ENCODE measurements at places on chromosomes 7 and 10.

DNA sequence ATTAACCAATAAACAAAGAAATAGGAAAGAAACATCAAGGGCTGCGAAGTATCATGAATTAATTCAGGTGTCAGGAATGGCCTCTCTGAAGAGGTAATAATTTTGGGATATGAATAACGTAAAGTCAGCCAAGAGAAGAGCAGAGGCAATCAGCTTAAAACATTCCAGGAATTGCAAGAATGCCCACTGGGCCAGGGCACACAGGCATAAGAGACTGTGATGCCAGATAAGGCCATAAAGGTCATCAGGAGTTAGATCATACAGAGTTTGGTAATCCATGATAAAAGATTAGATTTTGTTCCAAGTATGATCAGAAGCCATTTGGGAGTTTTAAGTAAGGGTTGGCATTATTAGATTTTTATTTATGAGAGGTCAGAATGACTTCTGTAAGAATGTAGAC is 53.2 kb upstream of the ABCB4 start:
- no peak for DNase-seq

DNA sequence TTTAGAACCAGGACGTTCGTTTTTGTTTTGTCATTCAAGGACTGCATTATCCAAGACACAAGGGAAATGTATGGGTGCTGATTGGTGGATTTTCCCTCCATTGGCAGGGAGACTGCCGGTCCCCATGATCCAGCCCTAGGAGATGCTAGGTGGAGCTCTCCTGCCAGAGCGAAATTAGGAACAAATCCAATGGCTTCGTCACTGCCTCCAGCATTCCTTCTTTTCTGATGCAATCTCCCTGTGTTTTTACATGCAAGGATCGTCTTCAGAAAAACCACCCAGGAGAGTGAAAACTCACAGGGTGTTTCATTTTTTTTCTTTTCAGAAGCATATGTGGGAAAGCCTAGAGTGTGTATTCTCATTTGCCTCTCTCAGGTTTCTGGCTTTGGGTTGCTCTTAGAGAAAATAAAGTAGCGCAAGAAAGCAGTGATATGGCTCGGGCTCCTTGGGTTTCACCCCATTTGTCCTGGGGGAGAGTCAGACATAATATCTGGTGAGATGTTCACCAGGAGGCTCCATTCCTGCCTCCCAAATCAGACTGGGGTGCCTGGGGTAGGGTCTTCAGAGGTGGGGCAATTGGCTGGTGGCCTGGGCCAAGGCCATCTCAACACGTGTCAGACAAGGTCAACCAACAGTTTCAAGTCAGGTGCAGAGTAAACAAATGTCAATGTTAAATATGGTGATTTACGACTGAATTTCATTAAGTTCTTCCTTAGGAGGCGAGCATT is 450.9 kb upstream of the MKI67 start:
- peak; percentile 64 for DNase-seq

DNA sequence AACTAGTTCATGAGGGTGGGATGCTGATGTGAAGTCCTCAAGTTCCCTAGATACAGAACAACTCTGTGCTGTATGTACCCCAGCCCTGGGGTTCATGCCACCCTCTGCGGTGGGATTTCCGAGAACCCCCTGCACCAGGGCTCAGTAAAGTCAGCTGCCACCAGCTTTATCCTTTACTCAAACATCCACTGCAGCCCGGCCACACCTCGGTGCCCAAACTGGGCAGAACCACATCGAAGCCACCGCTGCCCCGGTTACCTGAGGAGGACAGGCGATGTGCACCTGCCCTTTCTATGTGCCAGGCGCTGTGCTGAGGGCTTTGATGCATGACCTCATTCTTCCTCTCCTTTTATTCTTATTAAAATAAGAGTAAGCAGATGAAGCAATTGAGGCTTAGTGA is 9.9 kb upstream of the CALML5 start:
- DNase-seq: no peak

DNA sequence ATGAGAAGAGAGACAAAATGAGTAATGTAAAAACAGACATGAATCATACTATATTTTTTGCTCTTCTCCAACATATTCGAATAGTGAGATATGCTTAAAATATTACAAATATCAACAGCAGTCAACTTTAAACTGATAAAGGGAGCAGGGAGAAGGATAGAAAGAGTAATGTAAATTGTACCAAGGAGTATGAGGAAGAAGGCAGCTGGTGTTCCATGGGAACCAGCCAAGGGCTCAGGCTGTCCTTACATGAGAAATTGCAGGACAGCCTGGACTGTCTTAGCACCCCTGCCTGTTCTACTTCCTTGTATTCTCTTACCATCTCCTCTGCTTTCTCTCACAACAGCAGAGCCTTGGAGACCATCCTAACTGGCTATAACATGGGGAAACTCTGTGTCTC is 128.7 kb downstream of the TSPAN12 start:
- DNase-seq: no peak

DNA sequence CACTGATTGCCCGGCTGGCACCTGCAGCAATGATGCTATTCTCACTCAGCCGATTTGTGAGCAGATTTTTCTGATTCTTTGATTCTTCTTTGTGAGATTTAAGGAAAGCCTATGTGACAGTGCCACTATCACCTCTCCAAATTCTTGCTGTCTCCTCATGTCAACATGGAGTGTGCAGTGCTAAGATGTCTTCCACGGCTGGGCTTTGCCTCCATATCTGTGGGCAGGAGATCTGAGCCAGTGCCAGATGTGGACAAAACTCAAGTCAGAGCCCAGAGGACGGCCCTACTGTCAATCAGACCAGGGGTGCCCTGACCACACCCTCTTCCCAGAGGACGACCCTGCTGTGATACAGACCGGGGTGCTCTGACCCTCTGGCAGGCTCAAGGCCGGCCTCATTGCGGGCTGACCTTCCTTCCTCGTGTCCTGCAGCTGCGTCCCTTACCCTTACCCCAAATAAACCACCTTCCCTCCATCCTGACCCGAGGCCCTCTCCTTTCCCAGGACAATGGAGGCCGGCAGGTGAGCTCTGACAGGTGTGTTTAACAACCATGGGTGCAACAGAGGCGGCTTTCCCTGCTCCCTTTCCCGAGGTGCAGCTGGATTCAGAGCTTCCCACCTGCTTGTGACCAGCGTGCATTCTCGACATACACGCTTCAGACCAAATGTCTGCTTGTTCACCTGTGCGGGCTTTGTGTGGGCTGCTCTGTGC is 221.4 kb downstream of the ADARB2 start:
- no peak for DNase-seq

DNA sequence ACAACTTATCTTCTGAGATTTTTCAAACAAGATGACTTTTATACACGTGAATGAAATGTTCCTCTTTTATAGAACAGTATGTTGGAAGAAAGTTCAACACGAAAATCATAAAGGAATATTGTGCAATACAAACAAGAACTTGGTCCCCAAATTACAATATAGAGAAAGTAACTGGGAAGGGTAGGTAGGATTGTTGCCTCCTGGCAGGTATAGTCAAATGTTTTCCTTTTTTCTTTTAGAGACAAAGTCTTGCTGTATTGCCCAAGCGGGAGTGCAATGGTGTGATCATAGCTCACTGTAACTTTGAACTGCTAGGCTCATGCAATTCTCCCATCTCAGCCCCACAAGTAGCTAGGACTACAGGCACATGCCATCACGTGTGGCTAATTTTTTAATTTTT is 582.6 kb downstream of the PARD3 start:
- DNase-seq: no peak

DNA sequence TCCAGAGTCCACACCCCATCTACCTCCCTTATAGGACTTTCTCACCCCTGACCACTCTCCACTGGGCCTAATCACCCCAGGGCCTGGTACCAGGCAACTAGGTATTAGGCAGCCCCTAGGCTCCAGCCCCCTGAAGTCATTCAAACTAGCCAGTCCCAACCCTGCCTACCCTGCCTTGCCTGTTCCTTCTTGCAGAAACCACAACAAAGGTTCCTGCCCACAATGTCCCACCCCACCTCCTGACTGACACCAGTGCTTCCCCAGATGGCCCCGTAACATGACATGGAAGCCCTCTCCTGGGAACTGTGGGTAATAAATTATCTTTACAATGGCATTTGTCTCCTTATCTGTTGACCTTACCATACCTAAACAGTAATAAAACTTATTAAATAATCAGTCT is 100.6 kb upstream of the PDE1C start:
- DNase-seq: no peak

DNA sequence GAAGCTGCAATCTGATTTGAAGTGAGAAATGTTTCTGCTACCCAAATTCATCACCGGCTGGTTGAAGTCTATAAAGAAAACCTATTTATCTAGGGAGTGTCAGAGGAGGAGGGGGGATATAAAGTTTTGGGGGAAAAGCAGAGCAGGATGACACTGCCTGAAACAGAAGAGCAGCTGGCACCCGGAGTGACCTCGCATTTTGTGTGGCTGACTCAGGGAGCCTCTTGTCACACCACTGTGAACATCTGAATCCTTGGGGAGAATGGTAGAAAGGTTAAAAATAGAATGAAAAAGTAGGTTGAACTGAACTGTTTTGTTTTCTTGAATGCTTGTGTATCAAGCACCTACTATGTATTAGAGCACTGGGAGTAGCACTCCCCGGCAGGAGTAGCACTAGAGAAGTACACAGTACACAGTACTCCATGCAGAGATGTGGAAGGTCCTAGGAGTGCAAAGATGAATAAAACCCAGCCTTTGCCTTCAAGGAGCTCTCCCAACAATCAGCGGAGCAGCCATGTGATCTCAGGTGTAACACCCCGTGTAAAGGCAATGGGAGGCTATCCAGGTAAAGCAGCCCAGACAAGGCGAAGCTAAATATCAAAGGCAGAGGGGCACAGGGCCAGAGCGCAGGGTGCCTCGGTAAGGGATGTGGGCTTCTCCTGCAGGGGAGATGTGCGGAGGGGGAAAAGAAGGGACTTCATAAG is 13.5 kb downstream of the CRTAC1 start:
- DNase-seq: no peak

DNA sequence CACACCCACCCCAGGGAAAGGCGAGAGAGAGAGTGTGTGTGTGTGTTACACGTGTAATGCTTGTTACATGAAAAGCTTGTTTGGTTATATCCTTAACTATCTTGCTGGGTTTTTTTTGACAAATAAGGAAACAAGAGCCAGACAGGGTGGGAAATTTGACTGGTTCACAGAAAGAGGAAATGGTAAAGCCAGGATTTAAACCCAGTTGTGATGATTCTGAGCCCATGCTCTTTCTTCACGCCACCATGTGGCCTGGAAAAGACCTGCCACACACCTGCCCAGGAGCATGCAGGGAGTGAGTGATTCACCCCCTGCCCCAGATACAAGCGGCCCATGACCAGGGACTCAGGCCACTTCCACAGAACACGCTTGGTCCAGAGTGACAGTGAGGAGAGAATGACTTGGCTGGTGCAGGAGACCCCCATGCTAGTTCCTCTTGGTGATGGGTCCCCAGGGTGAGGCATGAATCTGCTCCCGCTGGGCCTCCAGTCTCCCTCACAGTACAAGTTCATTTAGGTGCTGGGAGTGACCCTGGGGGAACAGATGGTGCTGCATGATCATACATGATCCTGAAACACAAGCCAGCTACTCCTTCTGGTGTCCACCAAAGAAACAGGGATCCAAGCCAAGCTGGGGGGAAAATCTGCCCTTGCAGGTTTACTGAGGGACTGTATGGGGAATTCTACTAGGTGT is 21.0 kb upstream of the EIF5AL1 start:
- DNase-seq: no peak

DNA sequence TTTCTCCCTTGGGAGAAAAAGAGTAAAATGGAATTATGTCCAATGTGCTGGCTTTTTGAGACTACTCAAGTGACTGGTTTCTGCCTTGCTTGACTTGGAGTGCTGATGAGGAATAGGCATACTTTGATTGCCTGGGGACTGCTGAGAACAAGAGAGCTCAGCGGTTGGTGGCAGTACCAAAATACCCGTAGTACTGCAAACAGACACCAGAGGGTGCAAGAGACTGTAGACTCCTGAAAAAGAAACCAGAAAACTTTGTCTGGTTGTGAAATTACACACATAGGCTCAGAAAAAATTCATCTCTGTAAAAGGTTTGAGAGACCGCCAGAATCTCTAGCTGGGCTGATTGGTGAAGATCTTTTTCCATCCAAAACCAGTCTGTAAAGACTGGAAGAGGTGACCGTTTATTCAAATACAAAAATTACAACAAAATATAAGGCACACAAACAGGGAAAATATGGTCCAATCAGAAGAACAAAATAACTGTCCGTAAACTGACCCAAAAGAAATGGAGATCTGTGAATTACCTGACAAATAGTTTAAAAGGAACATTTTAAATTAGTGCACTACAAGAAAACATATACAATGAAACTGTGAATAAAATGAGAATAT is 18.5 kb downstream of the BICC1 start:
- no peak for DNase-seq

GRCh38 chr7:107201795-107202450 is 33.1 kb downstream of the HBP1 start:
- peak; percentile 55 for DNase-seq

- DNase-seq: no peak
These were observed 288.3 kb upstream of the NFE2L3 start for GRCh38 chr7:25863729-25864110.

DNA sequence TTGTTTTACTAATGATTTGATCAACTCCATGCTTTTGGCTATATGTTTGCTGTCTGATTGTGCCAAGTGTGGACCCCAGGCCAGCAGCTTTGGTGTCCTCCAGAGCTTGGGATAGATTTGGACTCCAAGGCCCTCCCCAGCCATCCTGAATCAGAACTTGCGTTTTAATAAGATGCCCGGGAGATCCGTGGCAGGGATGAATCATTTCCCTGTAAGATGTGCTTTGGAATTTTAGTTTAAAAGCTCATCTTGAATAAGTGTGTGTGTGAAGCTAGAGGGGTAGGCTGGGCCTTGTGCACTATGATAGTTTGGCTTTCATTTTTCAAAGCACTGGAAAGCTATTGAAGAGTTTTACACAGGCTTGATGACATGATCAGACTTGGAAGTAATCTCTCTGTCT is 66.2 kb upstream of the SDK1 start:
- no peak for DNase-seq

DNA sequence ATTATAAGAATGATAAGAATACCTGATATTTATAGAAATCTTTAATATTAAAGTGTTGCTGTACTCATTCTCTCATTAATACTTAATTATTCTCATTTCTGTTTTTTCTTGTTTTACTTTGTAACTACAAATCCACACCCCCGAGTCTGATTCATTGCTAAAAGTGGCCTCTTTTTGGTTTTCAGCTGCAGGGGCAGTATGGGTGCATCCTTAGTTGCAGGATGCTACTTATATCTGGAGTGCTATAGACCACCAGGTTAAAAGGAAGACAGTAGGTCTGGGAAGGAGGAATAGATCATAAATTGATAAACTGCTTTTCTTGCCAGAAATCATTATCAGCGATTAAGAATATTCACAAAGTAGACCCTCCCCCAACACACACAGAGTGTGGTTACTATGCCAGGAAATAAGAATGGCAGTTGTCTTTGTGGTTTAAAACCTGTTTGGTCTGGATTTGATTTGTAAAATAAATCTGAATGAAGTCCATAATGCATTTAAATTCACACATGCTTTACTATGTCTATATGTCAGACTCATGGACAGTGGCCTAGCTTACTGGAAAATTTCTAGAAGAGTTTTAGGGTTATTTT is 96.5 kb downstream of the NRF1 start:
- DNase-seq: no peak

GRCh38 chr7:46696741-46697140 is 775.7 kb upstream of the IGFBP3 start:
- no peak for DNase-seq
